Ascending aorta (tissue), 2 donors: ENCODE measurements at places on chromosomes 7 and 10. TPM values are rescaled to one million over a fixed set of nuclear protein-coding genes. Genes with fewer than 3 reads are reported as not detected.

ADIRF gene
- 882 TPM for total RNA-seq

DNA sequence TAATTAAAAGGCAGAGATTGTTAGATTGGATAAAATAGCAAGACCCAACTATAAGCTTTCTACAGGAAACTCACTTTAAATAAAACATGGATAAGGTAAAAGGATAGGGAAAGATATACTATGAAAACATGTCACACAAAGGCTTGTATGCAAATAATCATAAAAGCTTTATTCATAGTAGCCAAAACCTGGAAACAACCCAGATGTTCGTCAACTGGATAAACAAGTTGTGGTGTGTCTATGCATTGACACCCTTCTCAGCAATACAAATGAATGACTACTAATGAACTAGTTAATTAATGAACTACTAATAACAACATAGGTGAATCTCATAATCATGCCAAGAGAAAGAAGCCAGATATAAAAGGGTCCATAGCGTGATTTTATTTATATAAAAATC lies 37.7 kb upstream of the OIT3 start:
- H3K4me1 ChIP-seq = no peaks in the 10 kb centered on the region
- DNase-seq = no peak
- H3K27me3 ChIP-seq = no peaks in the 10 kb centered on the region

DNA sequence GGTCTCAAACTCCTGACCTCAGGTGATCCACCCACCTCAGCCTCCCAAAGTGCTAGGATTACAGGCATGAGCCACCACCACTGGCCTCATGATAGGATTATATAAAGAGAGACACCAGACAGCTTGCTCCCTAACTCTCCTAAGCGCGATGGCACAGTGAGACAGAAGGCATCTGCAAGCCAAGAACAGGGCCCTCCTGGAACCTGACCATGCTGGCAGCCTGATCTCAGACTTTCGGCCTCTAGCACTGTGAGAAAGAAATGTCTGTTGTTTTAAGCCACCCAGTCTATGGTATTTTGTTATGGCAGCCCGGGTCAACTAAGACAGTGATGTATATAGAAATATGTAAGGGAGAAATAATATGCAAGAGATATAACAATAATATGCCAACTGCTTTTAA lies 51.2 kb downstream of the SRPK2 start:
- H3K27ac ChIP-seq = no peak overlapping the region
- no peaks in the 10 kb centered on the region for H3K36me3 ChIP-seq
- no peak overlapping the region for H3K4me3 ChIP-seq

ZNF736 gene
- total RNA-seq = 6.0 TPM

SCIN gene
- total RNA-seq = not detected

OR9A2 gene
- not detected for total RNA-seq

- H3K36me3 ChIP-seq = no peaks in the 10 kb centered on the region
- no peak for DNase-seq
- no peak overlapping the region for H3K4me3 ChIP-seq
- H3K27me3 ChIP-seq = no peaks in the 10 kb centered on the region
Measured at GRCh38 chr10:21726601-21727225, 192.7 kb downstream of the MLLT10 start.

DNA sequence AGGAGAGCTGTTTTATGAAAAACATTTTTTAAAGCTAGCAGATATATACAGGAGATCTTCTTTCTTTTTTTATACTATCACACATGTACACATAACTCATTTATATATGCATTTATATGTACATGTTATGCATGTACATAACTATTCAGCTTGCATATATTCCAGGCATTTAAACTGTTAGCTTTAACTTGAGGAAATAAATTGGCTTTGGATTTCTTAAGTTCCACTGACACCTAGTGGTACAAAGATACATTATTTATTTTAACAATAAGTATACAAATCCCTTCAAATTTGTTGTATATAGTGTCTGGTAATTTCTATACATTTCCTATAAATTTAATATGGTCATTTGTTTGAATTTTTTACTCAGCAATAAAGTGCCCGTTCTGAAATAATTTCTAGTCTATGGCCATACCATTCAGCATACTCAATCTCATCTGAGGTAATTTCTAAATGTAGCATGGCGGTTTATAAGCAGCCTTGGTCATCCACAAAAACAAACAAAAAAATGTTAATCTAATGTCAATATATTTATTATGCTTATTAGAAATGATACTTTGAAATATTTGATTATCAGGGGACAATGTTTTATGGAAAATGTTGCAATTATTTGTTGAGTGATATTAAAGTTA lies 11.6 kb downstream of the ZDHHC6 start:
- H3K36me3 ChIP-seq = peaks cover 58% of the 10 kb centered on the region
- no peaks in the 10 kb centered on the region for H3K27me3 ChIP-seq
- no peaks in the 10 kb centered on the region for H3K4me1 ChIP-seq
- H3K4me3 ChIP-seq = no peak overlapping the region

- H3K36me3 ChIP-seq = peaks cover 72% of the 10 kb centered on the region
- H3K27ac ChIP-seq = peak overlapping the region; percentile 60
- no peak overlapping the region for H3K4me3 ChIP-seq
- DNase-seq = no peak
Measured at GRCh38 chr10:69382382-69383117, 34.2 kb downstream of the TACR2 start.

SCD gene
- 2.9 TPM for total RNA-seq

GRCh38 chr10:44356139-44357022 lies 28.5 kb downstream of the CXCL12 start:
- no peak overlapping the region for H3K4me3 ChIP-seq
- no peaks in the 10 kb centered on the region for H3K36me3 ChIP-seq
- H3K4me1 ChIP-seq = no peaks in the 10 kb centered on the region
- no peak overlapping the region for H3K27ac ChIP-seq
- DNase-seq = no peak
- H3K27me3 ChIP-seq = no peaks in the 10 kb centered on the region

DNA sequence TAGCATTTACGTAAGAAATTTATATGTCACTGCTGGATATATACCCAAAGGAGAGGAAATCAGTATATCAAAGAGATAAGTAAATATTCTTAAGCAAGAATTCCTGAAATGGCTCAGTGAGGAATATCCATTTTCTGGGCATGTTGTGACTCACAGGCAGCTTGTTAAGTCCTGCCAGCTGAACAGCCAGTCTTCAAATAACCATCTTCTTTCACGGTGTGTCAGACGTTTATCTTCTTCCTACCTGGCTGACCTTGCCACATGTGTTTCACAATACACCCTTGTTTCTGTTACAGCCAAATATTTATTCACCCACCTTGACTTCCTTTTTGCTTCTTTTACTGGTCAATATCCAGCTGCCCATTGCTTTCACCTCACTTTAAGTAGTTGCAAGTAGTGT lies 648.1 kb downstream of the ANKRD7 start:
- H3K36me3 ChIP-seq = no peaks in the 10 kb centered on the region
- no peak for DNase-seq
- no peaks in the 10 kb centered on the region for H3K4me1 ChIP-seq
- H3K27ac ChIP-seq = no peak overlapping the region
- H3K27me3 ChIP-seq = no peaks in the 10 kb centered on the region

GJD4 gene
- total RNA-seq = not detected

- H3K36me3 ChIP-seq = no peaks in the 10 kb centered on the region
- no peak for DNase-seq
- no peak overlapping the region for H3K27ac ChIP-seq
- H3K4me1 ChIP-seq = no peaks in the 10 kb centered on the region
- H3K27me3 ChIP-seq = no peaks in the 10 kb centered on the region
Measured at GRCh38 chr7:48179496-48180030, 8.3 kb downstream of the ABCA13 start.

- H3K36me3 ChIP-seq = peaks cover 11% of the 10 kb centered on the region
- H3K27me3 ChIP-seq = no peaks in the 10 kb centered on the region
- DNase-seq = no peak
- peaks cover 3% of the 10 kb centered on the region for H3K4me1 ChIP-seq
- H3K27ac ChIP-seq = no peak overlapping the region
Measured at GRCh38 chr10:73408978-73409521, 4.8 kb downstream of the ANXA7 start.

PLEKHS1 gene
- total RNA-seq = not detected

GRCh38 chr7:35386816-35387706 lies 133.2 kb upstream of the TBX20 start:
- H3K4me1 ChIP-seq = no peaks in the 10 kb centered on the region
- DNase-seq = no peak
- no peaks in the 10 kb centered on the region for H3K36me3 ChIP-seq
- no peak overlapping the region for H3K27ac ChIP-seq
- H3K4me3 ChIP-seq = no peak overlapping the region
- no peaks in the 10 kb centered on the region for H3K27me3 ChIP-seq

TMEM229A gene
- total RNA-seq = not detected

AUTS2 gene
- total RNA-seq = 90.4 TPM

FRA10AC1 gene
- total RNA-seq = 1.7 TPM

CROT gene
- total RNA-seq = 3.0 TPM

DNA sequence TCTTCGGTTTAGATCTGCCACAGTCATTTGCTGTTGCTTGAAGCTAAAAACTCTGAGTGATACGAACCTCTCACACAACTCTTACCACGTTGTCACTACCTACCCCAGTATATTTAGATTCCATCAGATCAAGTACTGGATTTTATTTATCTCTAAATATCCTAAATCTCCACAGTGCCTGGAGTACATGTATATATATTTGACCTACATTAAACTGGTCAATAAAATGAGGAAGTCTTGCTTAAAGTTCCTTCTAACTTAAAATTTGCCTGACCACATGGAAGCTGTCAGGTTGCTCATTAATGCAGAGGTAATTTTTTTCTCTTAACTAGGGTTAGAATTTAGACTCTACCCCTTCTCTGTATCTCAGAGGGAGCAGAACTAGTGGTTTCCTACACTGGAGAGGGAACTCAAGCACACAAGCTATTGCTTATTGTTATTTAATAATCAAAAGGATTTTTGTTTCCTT lies 3.1 kb upstream of the MACC1 start:
- no peaks in the 10 kb centered on the region for H3K4me1 ChIP-seq
- peak overlapping the region; percentile 53 for H3K27ac ChIP-seq
- no peak overlapping the region for H3K4me3 ChIP-seq
- H3K36me3 ChIP-seq = no peaks in the 10 kb centered on the region
- no peak for DNase-seq

DNA sequence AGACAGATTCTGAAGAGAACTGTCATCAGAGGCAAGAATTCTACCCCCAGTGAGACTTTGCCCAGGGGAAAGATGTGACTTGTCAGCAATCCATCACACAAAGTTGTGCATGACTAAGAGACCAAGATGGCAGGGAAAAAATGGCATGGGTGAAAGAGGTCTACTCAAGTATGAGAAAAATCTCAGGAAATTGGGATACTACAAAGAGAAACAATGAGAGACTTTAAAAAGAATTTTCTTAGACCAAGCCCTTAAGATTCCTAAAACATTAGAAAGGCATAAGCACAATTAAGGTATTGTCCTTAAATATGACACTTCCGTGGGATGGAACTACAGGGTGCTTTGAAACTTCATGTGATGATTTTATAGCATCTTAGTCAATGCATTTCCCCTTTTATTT lies 45.6 kb upstream of the PDE1C start:
- H3K27me3 ChIP-seq = no peaks in the 10 kb centered on the region
- no peak overlapping the region for H3K27ac ChIP-seq
- H3K36me3 ChIP-seq = no peaks in the 10 kb centered on the region
- no peaks in the 10 kb centered on the region for H3K4me1 ChIP-seq
- DNase-seq = no peak

SPDYE2B gene
- total RNA-seq = not detected

GRCh38 chr10:73886085-73886529 lies 11.8 kb upstream of the CAMK2G start:
- peaks cover 19% of the 10 kb centered on the region for H3K4me1 ChIP-seq
- H3K36me3 ChIP-seq = no peaks in the 10 kb centered on the region
- peak; percentile 87 for DNase-seq
- no peaks in the 10 kb centered on the region for H3K27me3 ChIP-seq

NKX6-2 gene
- not detected for total RNA-seq

PTPRN2 gene
- 7.3 TPM for total RNA-seq

GRCh38 chr7:118572604-118573003 lies 348.1 kb downstream of the ANKRD7 start:
- no peaks in the 10 kb centered on the region for H3K27me3 ChIP-seq
- no peaks in the 10 kb centered on the region for H3K36me3 ChIP-seq
- no peaks in the 10 kb centered on the region for H3K4me1 ChIP-seq

GRCh38 chr10:77539147-77539935 lies 98.3 kb downstream of the KCNMA1 start:
- no peaks in the 10 kb centered on the region for H3K36me3 ChIP-seq
- no peak overlapping the region for H3K4me3 ChIP-seq
- DNase-seq = no peak
- H3K4me1 ChIP-seq = peaks cover 18% of the 10 kb centered on the region
- no peak overlapping the region for H3K27ac ChIP-seq
- H3K27me3 ChIP-seq = no peaks in the 10 kb centered on the region

GRCh38 chr7:34845666-34846361 lies 187.8 kb downstream of the NPSR1 start:
- no peaks in the 10 kb centered on the region for H3K4me1 ChIP-seq
- no peaks in the 10 kb centered on the region for H3K27me3 ChIP-seq
- H3K36me3 ChIP-seq = no peaks in the 10 kb centered on the region
- no peak overlapping the region for H3K27ac ChIP-seq

GRCh38 chr10:120597902-120598301 lies 140.9 kb downstream of the PLPP4 start:
- no peak for DNase-seq
- no peak overlapping the region for H3K4me3 ChIP-seq
- no peak overlapping the region for H3K27ac ChIP-seq
- no peaks in the 10 kb centered on the region for H3K4me1 ChIP-seq
- H3K36me3 ChIP-seq = no peaks in the 10 kb centered on the region

DNA sequence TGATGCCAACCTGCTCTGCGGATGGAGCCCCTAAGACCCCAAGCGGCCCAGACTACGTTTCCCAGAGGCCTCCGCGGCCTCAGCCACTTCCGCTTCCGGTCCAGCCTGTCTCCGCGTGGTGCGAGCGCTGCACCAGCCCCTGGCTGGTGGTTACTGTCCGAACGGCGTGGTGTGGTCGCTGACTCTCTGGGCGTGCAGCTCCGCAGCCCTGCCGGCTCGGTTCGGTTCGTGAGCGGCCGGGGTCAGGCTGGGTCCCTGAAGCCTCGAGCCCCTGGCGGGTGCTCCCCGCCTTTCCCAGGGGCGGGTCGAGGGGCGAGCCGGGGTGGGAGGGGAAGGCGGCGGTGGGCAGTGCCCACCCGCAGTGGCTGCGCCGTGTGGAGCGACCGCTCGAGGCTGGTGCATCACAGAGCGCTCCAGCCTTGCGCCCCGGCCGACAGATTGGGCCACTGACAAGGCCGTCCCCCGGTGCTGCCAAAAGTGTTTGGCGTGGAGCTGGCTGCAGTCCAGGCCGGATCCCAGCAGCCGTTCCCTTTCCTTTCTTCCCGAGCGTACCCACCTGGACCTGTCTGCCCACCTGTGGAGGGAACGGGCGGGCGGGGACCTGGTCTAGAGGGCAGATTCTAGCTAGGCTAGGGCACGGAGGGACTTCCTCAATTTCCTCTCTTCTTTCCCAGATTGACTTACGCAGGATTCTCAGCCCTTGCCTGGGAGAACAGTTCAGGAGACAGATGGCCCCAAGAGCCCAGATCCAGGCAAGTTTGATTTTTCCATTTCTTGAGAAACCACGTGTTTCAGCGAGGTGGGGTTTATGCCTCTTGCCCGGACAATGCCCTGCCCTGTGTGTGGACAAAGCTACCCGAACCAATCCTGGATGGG lies at the start of gene ZNF485:
Gene ZNF485, plus strand, starts transcription at position 116 of the 876 bp plus-strand sequence. Its CDS starts 613 bp downstream, at position 729.
- H3K27ac ChIP-seq = peak within 1 kb of the TSS; percentile 54
- DNase-seq = no peak
- no peaks in the 10 kb centered on the region for H3K27me3 ChIP-seq
- H3K4me1 ChIP-seq = no peaks in the 10 kb centered on the region

GRCh38 chr10:50857579-50857978 lies 27.8 kb downstream of the A1CF start:
- DNase-seq = no peak
- no peaks in the 10 kb centered on the region for H3K4me1 ChIP-seq
- no peak overlapping the region for H3K27ac ChIP-seq
- H3K27me3 ChIP-seq = no peaks in the 10 kb centered on the region

- peaks cover 6% of the 10 kb centered on the region for H3K36me3 ChIP-seq
- peaks cover 13% of the 10 kb centered on the region for H3K4me1 ChIP-seq
- no peak overlapping the region for H3K4me3 ChIP-seq
- no peak for DNase-seq
- H3K27ac ChIP-seq = no peak overlapping the region
Measured at GRCh38 chr10:6333086-6333485, 130.4 kb downstream of the PFKFB3 start.
